ENCODE measurements at places on chromosomes 16 and 17. TPM values are rescaled to one million over a fixed set of nuclear protein-coding genes. Genes with fewer than 3 reads are reported as not detected.
A peak's percentile ranks its signal among the peaks of the same experiment; 100 is the strongest.

GRCh38 chr16:86427433-86427851, 82.9 kb upstream of the FOXF1 start:
- no peak overlapping the region for H3K4me3 ChIP-seq
- H3K36me3 ChIP-seq = peaks cover 4% of the 10 kb centered on the region
- no peak overlapping the region for H3K27ac ChIP-seq
- no peak for DNase-seq
- H3K4me1 ChIP-seq = no peaks in the 10 kb centered on the region

GRCh38 chr17:65222214-65222738, 85.1 kb downstream of the RGS9 start:
- H3K36me3 ChIP-seq = no peaks in the 10 kb centered on the region
- no peaks in the 10 kb centered on the region for H3K4me1 ChIP-seq
- no peak for DNase-seq
- no peak overlapping the region for H3K27ac ChIP-seq
- no peak overlapping the region for H3K4me3 ChIP-seq
- H3K27me3 ChIP-seq = no peaks in the 10 kb centered on the region

DNA sequence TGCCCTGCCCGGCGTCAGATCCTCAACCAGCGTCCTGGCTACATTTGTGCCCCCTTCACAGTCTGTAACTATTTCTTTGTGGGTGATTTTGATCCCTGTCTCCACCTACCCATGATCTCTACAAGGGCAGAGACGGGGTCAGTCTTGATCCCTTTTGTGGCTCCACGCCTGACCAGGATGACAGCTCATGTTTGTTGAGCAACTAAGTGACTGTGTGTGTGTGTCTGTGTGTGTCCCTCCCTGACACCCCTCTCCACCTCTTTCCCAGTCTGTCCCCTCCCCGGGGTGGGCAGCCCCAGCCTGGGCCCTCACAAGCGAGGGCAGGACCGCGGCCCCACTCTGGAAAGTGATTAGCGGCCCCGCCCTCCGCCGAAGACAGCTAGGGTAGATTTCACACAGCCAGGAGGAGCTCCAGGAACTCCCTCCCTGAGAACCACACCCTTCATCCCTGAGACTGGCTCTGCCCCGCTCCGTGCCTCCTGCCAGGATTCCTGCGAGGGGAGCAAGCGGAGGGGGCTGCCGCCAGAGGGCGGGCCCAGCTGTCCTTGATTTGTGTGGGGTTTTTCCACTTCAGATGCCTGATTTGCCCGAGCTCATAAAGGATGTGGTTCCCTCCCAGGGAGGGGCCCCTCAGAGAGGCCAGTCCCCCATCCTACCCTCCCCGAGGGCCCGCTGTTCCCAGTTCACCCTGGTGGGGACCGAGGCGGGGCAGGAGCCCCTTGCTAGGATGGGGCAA, 5.3 kb upstream of the HS3ST6 start:
- peaks cover 18% of the 10 kb centered on the region for H3K4me1 ChIP-seq
- peak; percentile 77 for DNase-seq
- peak overlapping the region; percentile 60 for H3K27ac ChIP-seq
- H3K4me3 ChIP-seq = no peak overlapping the region

GRCh38 chr17:2885733-2886132, 89.5 kb downstream of the RAP1GAP2 start:
- DNase-seq = peak; percentile 81
- H3K27ac ChIP-seq = peak overlapping the region; percentile 75
- H3K27me3 ChIP-seq = peaks cover 15% of the 10 kb centered on the region
- peaks cover 5% of the 10 kb centered on the region for H3K36me3 ChIP-seq
- H3K4me3 ChIP-seq = no peak overlapping the region

Gene ZP2
- total RNA-seq = not detected

DNA sequence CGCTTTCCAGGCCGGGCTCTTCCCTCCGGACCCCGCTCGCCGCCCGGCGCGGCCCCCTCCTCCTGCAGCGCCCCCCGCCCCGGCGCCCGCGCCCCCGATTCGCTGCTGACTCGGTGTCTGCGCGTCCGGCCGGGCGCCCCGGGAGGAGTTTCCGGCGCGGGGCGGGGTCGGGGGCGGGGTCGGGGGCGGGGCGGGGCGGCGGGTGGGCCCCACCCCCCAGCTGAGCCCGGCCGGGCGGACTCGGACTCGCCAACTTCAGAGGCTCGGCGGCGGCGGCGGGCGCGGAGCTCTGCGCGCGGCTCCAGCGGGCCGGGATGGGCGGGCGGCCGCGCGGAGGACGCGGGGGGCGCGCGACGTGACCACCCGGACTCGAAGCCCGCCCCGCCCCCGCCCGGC, at the start of gene METRNL:
METRNL (plus strand) TSS at position 258 of the 396 bp plus-strand sequence. CDS start 207 bp downstream, outside the sequence.
- peak; percentile 83 for DNase-seq
- peaks cover 18% of the 10 kb centered on the region for H3K4me1 ChIP-seq
- peaks cover 22% of the 10 kb centered on the region for H3K27me3 ChIP-seq
- H3K36me3 ChIP-seq = no peaks in the 10 kb centered on the region
- H3K27ac ChIP-seq = no peak within 1 kb of the TSS

Gene SLC16A11
- total RNA-seq = 0.54 TPM

DNA sequence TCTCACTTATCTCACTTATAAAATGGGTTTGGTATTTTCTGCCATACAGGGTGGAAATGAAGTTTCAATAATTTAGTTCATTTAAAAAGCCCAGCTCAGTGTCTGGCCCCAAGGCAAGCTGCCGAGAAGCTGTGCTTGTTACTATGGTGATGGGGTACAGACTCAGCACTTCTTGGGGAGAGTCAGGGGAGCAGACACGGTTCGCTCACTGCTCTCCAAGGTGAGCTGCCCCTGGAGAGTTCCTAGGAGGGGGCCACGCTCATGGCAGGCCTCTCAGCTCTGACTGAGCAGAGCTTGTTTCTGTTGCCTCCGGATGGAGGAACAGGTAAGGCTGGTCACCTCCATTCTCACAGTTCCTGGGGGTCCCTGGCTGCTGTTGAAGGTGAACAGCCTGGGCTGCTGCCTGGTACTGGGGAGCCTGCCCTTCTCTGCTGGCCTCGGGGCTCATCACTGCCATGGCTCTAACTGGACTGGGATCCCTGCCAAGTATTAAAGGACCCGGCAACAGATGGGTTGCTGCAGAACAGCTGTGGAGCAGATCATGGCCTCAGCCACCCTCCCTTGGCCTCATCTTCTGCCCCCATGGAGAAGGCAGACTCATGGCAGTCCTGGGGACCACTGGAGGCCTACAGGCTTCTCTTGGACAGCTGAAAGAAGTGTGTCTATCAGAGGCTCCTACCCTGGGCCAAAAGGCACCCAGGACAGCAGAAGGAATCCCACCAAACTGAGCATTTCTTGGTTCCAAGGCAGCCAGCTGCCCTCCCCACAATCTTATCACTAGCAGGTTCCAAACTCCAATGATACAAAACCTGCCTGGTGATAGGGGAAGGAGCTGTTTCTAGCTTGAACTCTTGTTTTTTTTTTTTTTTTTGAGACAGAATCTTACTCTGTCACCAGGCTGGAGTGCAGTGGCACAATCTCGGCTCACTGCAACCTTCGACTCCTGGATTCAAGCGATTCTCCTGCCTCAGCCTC, 25.9 kb upstream of the SPATA32 start:
- no peaks in the 10 kb centered on the region for H3K36me3 ChIP-seq
- H3K27me3 ChIP-seq = peaks cover 3% of the 10 kb centered on the region
- H3K4me3 ChIP-seq = no peak overlapping the region
- DNase-seq = no peak

Gene MPV17L
- 0.34 TPM for total RNA-seq

DNA sequence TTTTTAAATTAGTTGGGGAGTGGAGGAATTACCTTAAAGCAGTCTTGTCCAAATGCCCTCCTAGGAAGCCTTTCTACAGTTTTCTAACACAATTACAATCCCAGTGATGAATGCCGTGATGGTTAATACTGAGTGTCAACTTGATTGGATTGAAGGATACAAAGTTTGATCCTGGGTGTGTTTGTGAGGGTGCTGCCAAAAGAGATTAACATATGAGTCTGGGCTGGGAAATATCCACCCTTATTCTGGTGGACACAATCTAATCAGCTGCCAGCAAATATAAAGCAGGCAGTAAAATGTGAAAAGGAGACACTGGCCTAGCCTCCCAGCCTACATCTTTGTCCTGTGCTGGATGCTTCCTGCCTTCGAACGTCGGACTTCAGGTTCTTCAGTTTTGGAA, 12.2 kb downstream of the ORC6 start:
- no peak overlapping the region for H3K27ac ChIP-seq
- H3K4me1 ChIP-seq = no peaks in the 10 kb centered on the region
- no peaks in the 10 kb centered on the region for H3K27me3 ChIP-seq
- no peaks in the 10 kb centered on the region for H3K36me3 ChIP-seq

- peaks cover 5% of the 10 kb centered on the region for H3K36me3 ChIP-seq
- H3K4me1 ChIP-seq = peaks cover 20% of the 10 kb centered on the region
- H3K27ac ChIP-seq = peak overlapping the region; percentile 97
- no peak for DNase-seq
Observed at GRCh38 chr17:41687828-41688640, 651 bp upstream of the EIF1 start.

DNA sequence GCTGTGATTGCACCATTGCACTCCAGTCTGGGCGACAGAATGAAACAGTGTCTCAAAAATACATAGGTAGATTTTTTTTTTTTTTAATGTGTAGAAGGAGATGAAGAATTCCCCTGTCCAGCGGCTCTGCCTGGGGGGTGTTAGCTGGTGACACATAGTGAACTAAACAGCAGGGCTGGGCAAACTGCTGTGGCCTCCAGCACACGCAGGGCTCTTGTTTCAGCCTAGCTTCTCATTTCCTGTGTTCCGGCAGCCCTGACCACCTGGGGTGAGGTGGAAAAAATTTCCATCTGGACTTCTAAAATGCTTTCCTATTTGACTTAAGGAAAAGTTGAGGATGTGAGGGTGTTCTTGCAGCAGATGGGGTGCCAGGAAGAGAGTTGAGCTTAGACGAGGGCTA, 33.3 kb upstream of the RGS9 start:
- H3K4me1 ChIP-seq = peaks cover 12% of the 10 kb centered on the region
- no peak overlapping the region for H3K4me3 ChIP-seq
- H3K27me3 ChIP-seq = peaks cover 2% of the 10 kb centered on the region
- H3K36me3 ChIP-seq = no peaks in the 10 kb centered on the region
- no peak for DNase-seq

Gene ZFPM1
- total RNA-seq = 11.1 TPM

Gene FSCN2
- 6.1 TPM for total RNA-seq

Gene DBNDD1
- total RNA-seq = 77.8 TPM

GRCh38 chr17:64515419-64515818, 8.6 kb downstream of the CEP95 start:
- peaks cover 2% of the 10 kb centered on the region for H3K4me1 ChIP-seq
- H3K27me3 ChIP-seq = no peaks in the 10 kb centered on the region
- H3K4me3 ChIP-seq = no peak overlapping the region
- DNase-seq = no peak
- no peaks in the 10 kb centered on the region for H3K36me3 ChIP-seq
- no peak overlapping the region for H3K27ac ChIP-seq

- H3K27me3 ChIP-seq = peaks cover 3% of the 10 kb centered on the region
- H3K4me3 ChIP-seq = no peak overlapping the region
- peaks cover 4% of the 10 kb centered on the region for H3K4me1 ChIP-seq
- DNase-seq = no peak
Observed at GRCh38 chr16:9007177-9007794, 43.6 kb upstream of the USP7 start.

GRCh38 chr17:18218756-18219415, 6.5 kb upstream of the LLGL1 start:
- H3K4me1 ChIP-seq = peaks cover 11% of the 10 kb centered on the region
- H3K27me3 ChIP-seq = peaks cover 7% of the 10 kb centered on the region
- H3K27ac ChIP-seq = no peak overlapping the region

DNA sequence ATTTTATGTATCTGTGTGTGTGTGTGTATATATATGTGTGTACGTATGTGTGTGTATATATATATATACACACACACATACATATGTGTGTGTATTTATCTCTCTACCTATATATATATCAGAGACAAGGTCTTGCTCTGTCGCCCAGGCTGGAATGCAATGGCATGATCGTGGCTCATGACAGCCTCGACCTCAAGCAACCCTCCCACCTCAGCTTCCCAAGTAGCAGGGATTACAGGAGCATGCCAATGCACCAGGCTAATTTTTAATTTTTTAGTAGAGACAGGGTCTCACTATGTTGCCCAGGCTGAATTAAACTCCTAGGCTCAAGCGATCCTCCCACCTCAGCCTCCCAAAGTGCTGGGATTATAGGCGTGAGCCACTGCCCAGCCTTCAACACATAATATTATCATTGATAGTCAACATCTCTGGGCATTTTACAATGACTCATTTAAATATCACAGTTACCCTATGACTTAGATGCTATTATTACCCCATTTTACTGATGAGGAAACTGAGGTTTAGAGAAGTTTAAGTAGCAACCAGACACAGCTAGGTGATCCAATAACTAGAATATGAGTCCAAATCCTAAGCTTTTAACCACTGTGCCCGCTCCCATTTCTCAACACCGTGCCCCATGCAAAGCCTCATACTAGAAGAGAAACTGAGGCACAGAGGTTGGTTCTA, 24.3 kb downstream of the G6PC3 start:
- peak overlapping the region; percentile 42 for H3K4me3 ChIP-seq
- DNase-seq = no peak
- H3K27ac ChIP-seq = peak overlapping the region; percentile 59
- peaks cover 13% of the 10 kb centered on the region for H3K27me3 ChIP-seq
- H3K4me1 ChIP-seq = peaks cover 12% of the 10 kb centered on the region
- H3K36me3 ChIP-seq = no peaks in the 10 kb centered on the region

DNA sequence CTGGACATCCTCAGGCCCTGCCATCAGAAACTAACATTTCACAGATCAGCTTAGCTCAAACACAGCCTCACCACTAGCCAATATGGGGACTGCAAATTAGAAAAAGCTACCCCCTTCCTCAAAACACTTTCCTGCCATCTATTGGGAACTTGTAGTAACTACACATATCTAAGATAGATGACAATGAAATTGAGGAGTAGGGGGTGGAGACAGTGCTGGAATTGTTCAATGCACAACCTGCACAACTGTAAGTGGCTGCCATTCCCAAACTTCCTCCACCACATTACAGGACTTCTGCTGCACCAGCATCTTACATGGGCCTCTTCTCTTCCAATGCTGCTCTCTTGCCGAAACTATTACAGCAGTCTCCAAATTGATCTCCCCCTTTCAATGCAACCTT, 21.9 kb downstream of the AIPL1 start:
- H3K27ac ChIP-seq = no peak overlapping the region
- peaks cover 6% of the 10 kb centered on the region for H3K4me1 ChIP-seq
- DNase-seq = no peak
- H3K36me3 ChIP-seq = no peaks in the 10 kb centered on the region
- H3K27me3 ChIP-seq = peaks cover 14% of the 10 kb centered on the region

GRCh38 chr17:66950886-66951604, 13.5 kb upstream of the CACNG4 start:
- H3K4me3 ChIP-seq = no peak overlapping the region
- no peak for DNase-seq
- no peak overlapping the region for H3K27ac ChIP-seq
- H3K36me3 ChIP-seq = peaks cover 24% of the 10 kb centered on the region
- peaks cover 10% of the 10 kb centered on the region for H3K27me3 ChIP-seq

DNA sequence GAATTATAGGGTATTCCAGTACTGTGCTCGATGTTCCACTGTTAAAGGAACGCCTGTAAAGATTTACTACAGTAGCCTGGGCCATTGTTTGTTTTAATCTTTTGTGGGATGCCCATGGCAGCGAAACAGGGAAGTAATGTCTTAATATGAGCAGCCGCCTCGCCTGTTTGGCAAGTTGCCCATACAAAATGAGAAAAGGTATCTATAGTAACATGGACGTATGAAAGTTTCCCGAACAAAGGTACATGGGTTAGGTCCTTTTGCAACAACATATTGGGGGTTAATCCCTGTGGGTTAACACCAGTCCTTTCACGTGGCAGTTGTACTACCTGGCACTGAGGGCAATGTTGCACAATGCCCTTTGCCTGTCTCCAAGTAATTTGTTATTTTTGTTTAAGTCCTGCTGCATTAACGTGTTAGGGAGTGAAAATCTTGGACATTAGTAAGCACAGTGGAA, 21.1 kb upstream of the TMC5 start:
- no peaks in the 10 kb centered on the region for H3K4me1 ChIP-seq
- no peak overlapping the region for H3K4me3 ChIP-seq
- H3K27me3 ChIP-seq = peaks cover 4% of the 10 kb centered on the region
- DNase-seq = no peak
